ENCODE measurements at places on chromosomes 5 and 9. TPM values are rescaled to one million over a fixed set of nuclear protein-coding genes. Genes with fewer than 3 reads are reported as not detected.

DNA sequence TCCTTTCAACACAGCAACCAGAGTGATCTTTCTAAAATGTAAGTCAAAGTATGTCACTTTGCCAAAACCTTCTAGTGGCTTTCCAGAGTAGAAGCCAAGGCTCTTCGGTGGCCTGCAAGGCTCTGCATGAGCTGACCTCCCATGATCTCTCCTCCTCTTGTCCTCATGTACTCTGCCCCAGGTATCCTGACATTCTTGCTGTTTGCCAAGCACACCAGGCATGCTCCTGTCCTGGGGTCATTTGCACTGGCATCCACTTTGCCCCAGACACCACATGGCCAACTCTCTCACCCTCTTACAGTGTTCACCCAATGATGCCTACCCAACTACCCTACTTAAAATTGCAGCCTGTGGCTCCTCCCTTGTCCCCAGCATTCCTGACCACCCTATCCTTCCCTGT lies 86.3 kb downstream of the ZNF618 start:
- no peak overlapping the region for H3K27ac ChIP-seq
- peaks cover 12% of the 10 kb centered on the region for H3K4me1 ChIP-seq
- H3K36me3 ChIP-seq = no peaks in the 10 kb centered on the region
- H3K4me3 ChIP-seq = no peak overlapping the region

GRCh38 chr9:32823101-32823500 lies 39.8 kb downstream of the TMEM215 start:
- no peaks in the 10 kb centered on the region for H3K4me1 ChIP-seq
- H3K4me3 ChIP-seq = no peak overlapping the region
- DNase-seq = no peak
- no peaks in the 10 kb centered on the region for H3K27me3 ChIP-seq

- no peaks in the 10 kb centered on the region for H3K27me3 ChIP-seq
- H3K27ac ChIP-seq = no peak overlapping the region
- no peak overlapping the region for H3K4me3 ChIP-seq
- H3K4me1 ChIP-seq = no peaks in the 10 kb centered on the region
Measured at GRCh38 chr5:64615895-64616294, 74.4 kb upstream of the SHISAL2B start.

- H3K27me3 ChIP-seq = no peaks in the 10 kb centered on the region
- H3K4me1 ChIP-seq = no peaks in the 10 kb centered on the region
- DNase-seq = no peak
- no peaks in the 10 kb centered on the region for H3K36me3 ChIP-seq
- H3K27ac ChIP-seq = no peak overlapping the region
- no peak overlapping the region for H3K4me3 ChIP-seq
Measured at GRCh38 chr9:16925426-16925825, 55.0 kb upstream of the BNC2 start.

Gene MTAP
- total RNA-seq = 26.7 TPM

Gene CDKN2A
- 0.31 TPM for total RNA-seq

Gene ZFP2
- 1.2 TPM for total RNA-seq
